ENCODE measurements at places on chromosomes 7 and 10. TPM values are rescaled to one million over a fixed set of nuclear protein-coding genes. Genes with fewer than 3 reads are reported as not detected.
A peak's percentile ranks its signal among the peaks of the same experiment; 100 is the strongest.

DNA sequence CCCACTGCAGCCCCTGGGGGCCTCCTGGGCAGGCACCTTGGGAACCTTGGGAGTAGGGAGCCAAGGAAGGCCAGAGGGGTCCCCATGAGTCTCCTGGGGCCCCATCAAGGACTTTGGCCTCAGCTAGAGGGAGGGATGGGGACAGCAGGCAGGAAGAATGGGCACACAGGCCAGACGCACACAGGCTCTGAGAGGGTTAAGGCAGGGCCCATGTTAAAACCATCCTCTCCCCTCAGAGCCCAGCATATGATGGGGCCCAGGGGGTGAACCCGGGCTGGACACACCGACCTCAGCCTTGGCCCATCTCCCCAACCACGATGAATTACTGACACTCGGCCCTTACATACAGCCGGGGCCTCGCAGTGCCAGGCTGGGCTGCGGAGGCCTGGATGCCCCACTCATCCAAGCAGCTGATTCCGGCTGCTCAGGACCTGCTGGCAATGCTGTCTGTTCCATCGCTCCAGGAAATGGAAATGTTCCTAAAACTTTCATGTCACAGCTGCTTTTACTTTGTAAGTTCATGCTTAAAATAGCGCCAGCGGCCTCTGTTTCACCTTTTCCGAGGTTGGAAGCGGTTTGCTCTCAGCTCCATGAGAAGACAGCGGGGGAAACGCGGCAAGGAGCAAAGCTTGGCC, 17.3 kb upstream of the INPP5A start:
- no peak for DNase-seq
- no peak overlapping the region for H3K27ac ChIP-seq
- H3K36me3 ChIP-seq: no peaks in the 10 kb centered on the region
- H3K4me3 ChIP-seq: no peak overlapping the region
- H3K4me1 ChIP-seq: no peaks in the 10 kb centered on the region
- H3K27me3 ChIP-seq: peaks cover 4% of the 10 kb centered on the region

DNA sequence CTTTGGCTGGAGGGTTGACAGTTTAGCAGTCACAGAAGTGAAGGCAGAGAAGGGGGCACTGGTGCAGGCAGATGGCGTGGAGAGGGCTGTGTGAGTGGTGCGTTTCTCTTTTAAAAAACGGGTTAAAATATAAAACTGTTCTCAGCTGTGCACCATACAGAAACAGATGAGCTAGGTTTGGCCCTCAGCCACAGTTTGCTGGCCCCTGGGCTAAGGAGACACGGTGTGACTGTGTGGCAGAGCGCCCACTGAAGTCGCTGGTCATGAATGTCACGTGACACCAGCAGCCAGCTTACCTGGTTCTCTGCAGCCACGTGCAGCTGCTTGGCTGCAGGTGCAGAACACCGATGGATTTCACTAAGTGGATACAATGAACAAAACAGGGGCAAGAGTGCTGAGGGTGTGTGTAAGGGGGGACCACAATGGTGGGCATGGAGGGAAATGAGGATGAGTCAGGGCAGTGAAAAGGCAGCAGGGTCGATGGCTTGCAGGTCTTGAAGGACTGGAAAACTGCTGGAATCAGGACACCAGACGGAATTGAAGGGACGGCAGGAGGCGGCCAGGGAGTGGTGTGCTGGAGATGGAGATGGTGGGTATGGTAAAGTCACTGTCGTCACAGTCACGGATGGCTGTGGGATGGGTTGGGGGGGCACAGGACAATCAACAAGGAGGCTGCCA, 7.4 kb downstream of the ZNF746 start:
- no peak for DNase-seq
- H3K27me3 ChIP-seq: no peaks in the 10 kb centered on the region
- no peak overlapping the region for H3K4me3 ChIP-seq
- no peak overlapping the region for H3K27ac ChIP-seq
- H3K36me3 ChIP-seq: peaks cover 61% of the 10 kb centered on the region

Gene PSMA2
- total RNA-seq: 187 TPM

- H3K27ac ChIP-seq: no peak overlapping the region
- peaks cover 6% of the 10 kb centered on the region for H3K4me1 ChIP-seq
- DNase-seq: no peak
- no peaks in the 10 kb centered on the region for H3K27me3 ChIP-seq
These were observed 153.0 kb upstream of the PPP2R2D start for GRCh38 chr10:131747791-131748190.

DNA sequence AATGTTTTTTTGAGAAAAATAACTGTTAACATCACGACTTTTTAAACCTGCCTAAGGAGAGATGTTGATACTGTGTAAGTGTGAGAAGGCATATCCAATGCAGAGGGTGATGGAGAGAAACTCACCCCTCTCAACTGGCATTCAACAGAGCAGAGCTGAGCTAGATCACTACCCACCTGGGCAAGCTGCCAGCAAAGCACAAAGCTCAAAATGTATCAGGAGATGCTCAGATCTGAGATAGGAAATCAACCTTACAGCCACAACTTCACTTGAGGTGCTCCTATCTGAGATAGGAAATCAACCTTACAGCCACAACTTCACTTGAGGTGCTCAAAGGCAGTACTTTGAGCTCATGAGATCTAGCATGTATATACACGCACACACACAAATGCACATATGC, 151.5 kb upstream of the PDE1C start:
- H3K36me3 ChIP-seq: no peaks in the 10 kb centered on the region
- no peaks in the 10 kb centered on the region for H3K27me3 ChIP-seq
- H3K4me3 ChIP-seq: no peak overlapping the region
- no peak for DNase-seq
- no peaks in the 10 kb centered on the region for H3K4me1 ChIP-seq

Gene RBP4
- total RNA-seq: not detected

DNA sequence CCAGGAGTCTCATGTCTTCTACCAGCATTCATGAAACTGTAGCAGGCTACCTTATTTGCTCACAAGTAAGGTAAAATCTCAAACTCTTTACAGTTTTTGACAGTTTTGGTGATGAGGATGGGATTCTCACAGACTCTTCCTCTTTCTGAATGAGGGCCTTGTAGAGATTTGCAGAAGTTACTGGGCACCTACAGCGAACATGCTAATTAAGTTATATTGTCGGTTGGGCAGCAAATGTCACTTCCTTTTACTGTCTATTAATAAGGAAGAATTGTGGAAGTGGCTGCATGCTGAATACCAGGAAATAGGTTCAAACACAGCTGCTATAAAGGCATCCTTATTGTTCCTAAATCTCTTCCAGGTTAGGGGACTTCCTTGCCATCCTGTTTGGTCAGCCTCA, 189.6 kb downstream of the DNAJC1 start:
- no peak for DNase-seq
- no peak overlapping the region for H3K4me3 ChIP-seq
- no peaks in the 10 kb centered on the region for H3K27me3 ChIP-seq
- no peaks in the 10 kb centered on the region for H3K4me1 ChIP-seq

- no peak overlapping the region for H3K4me3 ChIP-seq
- no peak overlapping the region for H3K27ac ChIP-seq
- H3K4me1 ChIP-seq: peaks cover 51% of the 10 kb centered on the region
- peaks cover 26% of the 10 kb centered on the region for H3K36me3 ChIP-seq
- no peaks in the 10 kb centered on the region for H3K27me3 ChIP-seq
- no peak for DNase-seq
These were observed 11.9 kb downstream of the EZH2 start for GRCh38 chr7:148872188-148872587.

DNA sequence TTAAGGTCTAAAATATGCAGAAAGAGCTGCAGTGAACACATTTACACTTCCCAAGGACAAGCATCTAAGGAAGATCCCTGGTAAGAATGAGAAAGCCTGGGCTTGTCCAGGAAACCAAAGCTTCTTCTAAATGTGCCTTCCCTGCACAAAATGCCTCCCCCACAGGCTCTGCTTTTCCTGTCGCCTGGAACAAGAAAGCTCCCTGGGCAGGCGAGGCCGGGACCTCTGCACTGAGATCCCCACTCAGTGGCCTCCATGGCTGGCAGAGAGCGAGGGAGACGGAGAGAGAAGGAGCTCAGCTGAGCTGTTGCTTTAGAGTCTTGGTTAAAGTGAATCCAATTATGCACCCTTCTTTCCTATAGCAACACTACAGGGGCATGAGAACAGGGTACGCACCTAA, 75.6 kb downstream of the AMZ1 start:
- DNase-seq: no peak
- H3K27me3 ChIP-seq: no peaks in the 10 kb centered on the region
- H3K4me3 ChIP-seq: no peak overlapping the region
- peaks cover 16% of the 10 kb centered on the region for H3K36me3 ChIP-seq
- no peak overlapping the region for H3K27ac ChIP-seq

- no peaks in the 10 kb centered on the region for H3K27me3 ChIP-seq
- H3K4me3 ChIP-seq: no peak overlapping the region
- peaks cover 72% of the 10 kb centered on the region for H3K36me3 ChIP-seq
These were observed 27.1 kb downstream of the PARP12 start for GRCh38 chr7:140035400-140036223.

DNA sequence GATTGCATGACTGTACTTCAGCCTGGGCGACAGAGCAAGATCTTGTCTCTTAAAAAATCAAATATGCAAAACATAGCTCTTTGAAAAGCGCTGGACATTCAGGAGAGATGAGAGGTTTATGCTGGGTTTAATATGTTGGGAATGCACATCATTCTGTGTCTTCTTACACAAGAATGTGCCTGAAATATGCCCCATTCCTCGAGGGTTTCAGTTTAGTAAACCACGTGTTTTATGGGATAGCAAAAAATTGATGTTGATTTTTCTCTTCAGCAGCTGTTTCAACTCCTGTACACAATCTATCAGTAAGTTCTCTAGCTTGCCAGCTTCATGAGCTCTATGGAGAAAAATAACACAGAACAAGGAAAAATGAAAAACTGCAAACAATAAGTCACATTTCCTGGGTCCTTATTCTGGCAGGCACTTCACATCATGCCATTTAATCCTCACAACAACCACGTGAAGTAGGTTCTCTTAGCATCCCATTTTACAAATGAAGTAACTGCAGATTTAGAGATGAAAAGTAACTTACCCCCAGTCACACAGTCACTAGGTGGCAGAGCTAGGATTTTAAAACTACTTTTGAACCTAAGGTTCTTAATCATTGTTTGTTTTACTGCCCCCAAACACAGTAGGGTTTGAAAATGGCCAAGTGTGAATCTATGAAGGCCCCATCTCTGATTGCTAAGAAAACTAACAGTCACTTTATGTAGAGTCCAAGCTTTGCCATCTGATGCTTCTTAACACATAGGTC, 423.6 kb downstream of the PHTF2 start:
- H3K27ac ChIP-seq: no peak overlapping the region

Gene SLC29A4
- 0.29 TPM for total RNA-seq

Gene GIMAP2
- total RNA-seq: 24.7 TPM

GRCh38 chr10:12484002-12484918, 134.9 kb downstream of the CAMK1D start:
- no peak overlapping the region for H3K27ac ChIP-seq
- no peak overlapping the region for H3K4me3 ChIP-seq
- H3K36me3 ChIP-seq: peaks cover 2% of the 10 kb centered on the region
- H3K27me3 ChIP-seq: peaks cover 3% of the 10 kb centered on the region
- H3K4me1 ChIP-seq: peaks cover 16% of the 10 kb centered on the region
- DNase-seq: no peak

GRCh38 chr10:3668276-3668965, 116.6 kb downstream of the KLF6 start:
- peaks cover 3% of the 10 kb centered on the region for H3K27me3 ChIP-seq
- peak overlapping the region; percentile 89 for H3K27ac ChIP-seq
- DNase-seq: peak; percentile 55
- peaks cover 1% of the 10 kb centered on the region for H3K36me3 ChIP-seq
- peaks cover 44% of the 10 kb centered on the region for H3K4me1 ChIP-seq

Gene KCNMA1
- total RNA-seq: not detected

DNA sequence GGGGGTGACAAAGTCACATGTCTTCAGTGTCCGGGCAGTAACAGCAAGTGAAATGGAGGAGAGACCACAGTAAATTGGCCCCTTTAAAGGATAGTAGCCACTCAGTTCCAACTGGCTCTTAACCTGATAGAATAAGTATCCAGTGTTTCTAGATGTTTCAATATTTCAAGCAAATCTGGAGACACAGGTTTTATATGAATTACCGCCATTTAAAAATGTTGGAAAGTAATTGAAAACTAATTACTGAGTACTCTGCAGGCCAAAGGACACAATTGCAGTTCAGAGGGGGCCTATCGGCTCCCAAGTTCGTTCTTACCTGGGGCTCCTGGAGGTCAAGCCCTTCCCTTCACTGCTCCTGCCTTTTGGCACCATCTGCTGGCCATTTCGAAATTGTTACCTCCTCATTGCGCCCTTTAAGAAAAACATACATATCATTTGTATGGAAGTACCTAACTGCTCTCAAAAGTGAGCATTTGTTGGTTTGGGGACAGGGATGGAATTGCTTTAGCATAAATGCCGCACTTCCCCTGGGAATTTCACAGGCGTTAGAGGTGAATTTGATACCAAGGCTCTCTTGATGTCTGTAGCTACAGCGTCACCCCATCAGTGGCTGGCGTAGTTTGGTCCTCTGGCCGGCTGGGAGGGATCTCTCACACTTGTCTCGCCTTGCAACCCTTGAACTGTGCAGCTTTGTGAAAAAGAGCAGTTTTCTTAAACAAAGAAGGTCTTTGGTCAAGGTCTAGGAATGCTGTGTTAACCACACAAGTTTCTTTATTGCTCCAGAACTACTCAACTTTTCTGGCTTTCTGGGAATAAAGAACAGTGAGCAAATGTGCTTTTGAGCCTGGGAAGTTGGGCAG, 220.0 kb downstream of the ARHGAP21 start:
- H3K36me3 ChIP-seq: no peaks in the 10 kb centered on the region
- peaks cover 2% of the 10 kb centered on the region for H3K27me3 ChIP-seq
- peaks cover 9% of the 10 kb centered on the region for H3K4me1 ChIP-seq
- H3K4me3 ChIP-seq: no peak overlapping the region

Gene UPF2
- total RNA-seq: 43.6 TPM

DNA sequence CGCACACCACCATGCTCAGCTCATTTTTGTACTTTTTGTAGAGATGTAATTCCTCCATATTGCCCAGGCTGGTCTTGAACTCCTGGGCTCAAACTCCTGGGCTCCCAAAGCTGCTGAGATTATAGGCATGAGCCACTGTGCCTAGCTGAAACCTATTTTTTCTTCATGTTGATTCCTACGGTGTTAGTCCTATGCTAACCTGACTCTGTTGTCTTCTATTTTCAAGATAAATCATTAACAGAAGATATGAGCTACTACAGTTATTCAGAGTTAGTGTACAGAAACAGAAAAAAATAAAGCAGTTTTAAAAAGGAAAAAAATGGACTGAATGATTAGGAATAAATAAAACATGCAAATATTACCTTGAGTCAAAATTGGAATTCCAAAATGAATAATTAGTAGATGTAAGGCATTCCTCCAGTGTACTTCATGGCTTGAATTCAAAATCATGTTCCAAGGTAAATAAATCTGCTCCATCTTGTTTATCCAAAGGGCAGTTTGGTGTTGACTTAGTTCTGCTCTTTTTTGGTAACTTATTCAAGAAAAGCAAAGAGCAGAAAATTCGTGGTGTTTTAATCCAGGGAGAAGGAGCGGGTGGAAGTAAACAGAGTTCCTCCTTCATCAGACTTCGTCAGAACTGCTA, 185.8 kb downstream of the CACNB2 start:
- no peak overlapping the region for H3K27ac ChIP-seq
- H3K27me3 ChIP-seq: no peaks in the 10 kb centered on the region
- no peak for DNase-seq
- no peaks in the 10 kb centered on the region for H3K36me3 ChIP-seq
- H3K4me3 ChIP-seq: no peak overlapping the region
- H3K4me1 ChIP-seq: no peaks in the 10 kb centered on the region

Measured in activated T-helper 1 cell treated with anti-CD3 and anti-CD28 coated beads, Interleukin-12 subunit alpha, Interleukin-12 subunit beta, Interleukin-2, Interleukin-4 antibody, amounts not matched to agents 30 ng/mL and 10 ng/mL and 1 ng/mL, durations not matched to agents 14 hours and 24 hours and 36 hours (primary cell).